ENCODE measurements at places on chromosomes 12 and 14. TPM values are rescaled to one million over a fixed set of nuclear protein-coding genes. Genes with fewer than 3 reads are reported as not detected.
A peak's percentile ranks its signal among the peaks of the same experiment; 100 is the strongest.

DNA sequence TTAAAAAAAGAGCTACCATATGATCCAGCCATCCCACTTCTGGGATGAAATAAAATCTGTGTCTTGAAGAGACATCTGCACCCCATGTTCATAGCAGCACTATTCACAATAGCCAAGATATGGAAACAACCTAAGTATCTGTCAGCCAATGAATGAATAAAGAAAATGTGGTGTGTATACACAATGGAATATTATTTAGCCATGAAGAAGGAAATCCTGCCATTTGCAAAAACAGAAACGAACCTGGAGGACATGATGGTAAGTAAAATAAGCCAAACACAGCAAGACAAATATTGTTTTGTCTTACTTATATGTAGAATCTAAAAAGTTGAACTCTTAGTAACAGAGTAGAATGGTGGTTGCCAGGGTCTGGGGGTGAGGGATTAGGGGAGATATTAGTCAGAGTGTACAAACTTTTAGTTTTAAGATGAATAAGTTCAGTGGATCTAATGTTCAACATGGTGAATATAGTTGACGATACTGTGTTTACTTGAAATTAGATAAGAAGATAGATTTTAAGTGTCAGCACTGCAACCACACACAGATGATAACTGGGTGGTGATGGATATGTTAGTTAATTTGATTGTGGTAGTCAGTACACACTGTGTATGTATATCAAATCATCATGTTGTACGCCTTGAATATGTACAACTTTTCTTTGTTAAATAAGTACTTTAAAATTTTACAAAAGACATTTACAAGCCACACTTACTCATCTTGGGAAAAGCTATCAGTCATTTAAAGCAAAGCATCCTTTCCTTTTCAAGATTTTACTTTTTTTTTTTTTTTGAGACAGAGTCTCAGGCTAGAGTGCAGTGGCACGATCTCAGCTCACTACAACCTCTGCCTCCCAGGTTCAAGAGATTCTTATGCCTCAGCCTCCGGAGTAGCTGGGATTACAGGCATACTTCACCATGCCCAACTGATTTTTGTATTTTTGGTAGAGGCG is 89.9 kb downstream of the BICD1 start:
- no peak overlapping the region for H3K4me3 ChIP-seq
- DNase-seq, result no peak
- no peaks in the 10 kb centered on the region for H3K4me1 ChIP-seq
- no peak overlapping the region for H3K27ac ChIP-seq

GRCh38 chr14:38186216-38186615 is 21.5 kb upstream of the SSTR1 start:
- no peak for DNase-seq
- no peak overlapping the region for H3K4me3 ChIP-seq

GRCh38 chr14:92680781-92681650 is 67.4 kb downstream of the LGMN start:
- H3K4me3 ChIP-seq, result no peak overlapping the region
- DNase-seq, result peak; percentile 76
- no peak overlapping the region for H3K27ac ChIP-seq
- H3K4me1 ChIP-seq, result no peaks in the 10 kb centered on the region

INHBC gene
- 0.28 TPM for total RNA-seq

SERPINA9 gene
- total RNA-seq, result not detected

PITPNM2 gene
- total RNA-seq, result 1.2 TPM

RPS6KL1 gene
- total RNA-seq, result 1.8 TPM
